ENCODE measurements at places on chromosomes 7 and 10.

GRCh38 chr7:43559171-43559945, 23.6 kb upstream of the STK17A start:
- DNase-seq: no peak

GRCh38 chr7:28990200-28990960, 32.2 kb upstream of the TRIL start:
- no peak for DNase-seq

- DNase-seq: no peak
Observed at GRCh38 chr10:123492016-123492415, 174.1 kb upstream of the GPR26 start.

DNA sequence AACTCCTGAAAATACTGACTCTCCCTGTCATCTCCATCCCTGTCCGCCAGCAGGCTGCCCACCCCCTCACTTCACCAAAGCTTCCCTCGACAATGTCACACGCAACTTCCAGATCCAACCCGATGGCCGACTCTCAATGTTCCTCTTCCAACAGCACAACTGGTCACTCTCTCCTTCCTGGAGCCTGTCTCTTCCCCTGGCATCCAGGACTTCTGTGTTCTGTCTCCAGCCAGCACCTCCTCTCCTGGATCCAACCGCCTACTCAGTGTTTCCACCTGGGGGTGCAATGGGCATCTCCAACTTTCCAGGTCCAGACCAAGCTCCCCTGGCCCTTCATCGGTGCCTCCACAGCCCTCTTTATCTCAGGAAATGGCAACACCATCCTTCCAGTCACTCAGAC, 8.6 kb downstream of the CPA5 start:
- no peak for DNase-seq

DNA sequence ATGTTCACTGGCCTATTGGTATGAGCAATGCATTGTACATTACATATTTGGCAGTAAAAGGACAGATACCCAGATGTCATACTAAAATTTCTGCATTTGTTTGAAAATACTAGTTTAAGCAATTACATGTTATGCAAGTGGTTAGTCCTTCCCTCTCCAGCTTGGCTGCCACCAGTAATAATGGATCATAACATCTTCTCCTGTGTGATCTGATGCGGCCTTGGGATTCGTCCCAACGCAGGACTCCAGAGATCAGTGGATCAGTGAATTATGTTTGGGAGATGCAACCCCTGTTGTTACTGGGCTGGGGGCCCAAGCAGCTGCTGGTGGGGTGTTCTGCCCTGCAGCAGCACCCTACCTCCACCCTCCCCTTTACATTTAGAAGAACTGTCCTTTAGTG, 11.2 kb upstream of the PDK4 start:
- DNase-seq: no peak

GRCh38 chr10:125548878-125549277, 134.1 kb downstream of the TEX36 start:
- no peak for DNase-seq

DNA sequence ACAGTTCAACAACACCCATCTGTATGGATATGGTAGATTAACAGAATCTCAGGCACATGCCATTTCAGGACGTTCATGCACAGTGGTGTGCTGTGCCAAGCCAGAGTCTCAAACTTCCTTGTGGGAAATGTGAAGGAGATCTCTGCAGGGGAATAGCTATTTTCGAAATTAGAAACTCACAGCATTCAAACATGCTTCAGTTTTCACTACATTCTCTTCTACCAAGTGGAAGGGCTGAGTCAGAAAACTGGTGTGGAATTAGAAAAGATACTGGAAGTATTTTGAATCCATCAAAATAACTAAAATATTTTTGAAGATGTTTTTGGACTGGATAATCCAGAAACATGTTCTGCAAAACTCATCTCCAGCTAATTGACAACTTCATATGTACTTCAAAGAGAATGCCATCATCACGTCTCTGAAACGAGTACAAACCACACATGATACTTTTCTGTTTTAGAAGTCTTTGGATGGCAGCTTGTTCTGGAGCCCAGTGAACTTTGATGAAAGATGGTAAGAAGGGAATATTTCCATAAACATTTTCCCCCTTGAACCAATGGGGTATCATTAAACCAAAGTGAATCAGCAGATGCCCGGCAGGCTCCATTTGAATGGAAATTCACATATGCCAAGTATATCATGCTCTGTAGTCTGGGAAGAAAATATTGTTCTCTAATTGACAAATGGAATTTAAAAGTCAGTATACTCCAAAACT, 616.3 kb upstream of the IGFBP3 start:
- DNase-seq: no peak

DNA sequence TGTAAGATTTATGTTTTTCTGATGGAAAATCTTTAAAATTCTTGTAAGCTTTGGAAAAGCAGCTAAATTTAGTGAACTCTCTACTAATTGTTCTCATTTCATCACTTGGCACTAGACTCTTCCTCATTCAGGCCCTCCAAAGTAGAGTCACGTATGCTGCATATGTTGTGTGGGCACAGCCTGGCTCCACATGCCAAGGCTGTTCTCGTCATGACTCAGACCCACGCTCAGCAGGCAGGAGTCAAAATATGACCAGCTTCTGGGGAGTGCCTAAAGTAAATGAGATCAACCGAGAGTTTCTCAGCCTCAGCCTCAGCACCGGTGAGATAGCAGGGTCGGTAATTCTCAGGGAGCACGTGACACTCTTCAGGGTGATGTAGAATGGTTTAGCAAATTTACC, 1672.9 kb downstream of the REEP3 start:
- no peak for DNase-seq

GRCh38 chr10:101020427-101021075, 10.4 kb downstream of the PDZD7 start:
- DNase-seq: no peak

GRCh38 chr10:33520223-33520622, 185.8 kb upstream of the NRP1 start:
- DNase-seq: no peak

- DNase-seq: no peak
Observed at GRCh38 chr10:48768144-48768766, 83.6 kb downstream of the WDFY4 start.

DNA sequence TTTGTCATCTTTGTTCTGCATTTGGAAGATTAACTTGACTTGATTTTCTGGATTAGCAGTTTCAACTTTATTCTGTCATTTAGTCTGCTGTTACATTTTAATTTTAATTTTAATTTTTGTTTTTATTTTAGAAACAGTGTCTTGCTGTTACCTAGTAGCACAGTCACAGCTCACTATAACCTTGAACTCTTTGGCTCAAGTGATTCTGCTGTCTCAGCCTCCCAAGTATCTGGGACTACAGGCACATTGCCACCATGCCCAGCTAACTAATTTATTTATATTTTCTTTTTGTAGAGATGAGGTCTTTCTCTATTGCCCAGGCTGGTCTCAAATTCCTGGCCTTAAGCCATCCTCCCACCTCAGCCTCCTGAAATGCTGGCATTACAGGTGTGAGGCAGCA, 35.3 kb downstream of the PALS2 start:
- no peak for DNase-seq

GRCh38 chr7:45586542-45587520, 12.7 kb downstream of the ADCY1 start:
- no peak for DNase-seq

GRCh38 chr7:38855867-38856266, 53.1 kb downstream of the VPS41 start:
- no peak for DNase-seq

DNA sequence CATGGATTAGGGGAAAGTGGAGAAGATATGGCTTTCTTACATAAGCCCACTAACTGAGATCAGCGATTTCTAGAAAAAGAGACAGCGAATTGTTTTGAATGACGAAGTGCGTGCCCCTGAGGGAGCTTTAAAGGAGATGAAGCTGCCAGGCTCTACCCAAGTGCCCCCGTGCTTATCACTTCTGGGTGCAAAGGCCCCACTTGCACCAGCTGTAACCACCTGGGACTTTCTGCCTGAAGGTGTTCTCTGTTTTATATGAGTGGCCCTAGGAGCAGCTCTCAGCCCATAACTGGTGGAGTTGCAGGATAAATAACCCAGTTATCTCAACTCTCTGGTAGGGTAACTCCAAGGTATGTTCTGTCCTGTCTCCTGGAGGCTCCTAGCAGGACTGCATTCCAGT, 20.4 kb upstream of the CARD11 start:
- no peak for DNase-seq

GRCh38 chr7:45033931-45034290, 33.9 kb downstream of the CCM2 start:
- DNase-seq: no peak

DNA sequence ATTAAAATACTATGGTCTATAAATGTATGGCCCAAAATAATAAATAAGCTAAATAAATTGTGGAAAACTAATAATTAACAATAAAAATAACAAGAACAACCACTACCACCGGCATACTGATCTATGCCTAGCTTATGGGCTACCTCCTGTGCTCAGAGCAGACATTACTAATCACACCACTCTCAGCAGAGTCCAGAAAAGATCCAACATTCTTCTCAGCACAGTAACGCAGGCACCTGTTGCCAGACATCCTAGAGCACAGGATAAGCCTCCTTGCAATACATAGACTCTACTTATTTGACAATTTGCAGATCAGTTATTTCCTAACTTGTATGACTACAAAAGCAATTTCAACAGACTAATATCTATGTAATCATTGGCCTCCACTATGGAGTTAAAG, 137.1 kb upstream of the NEBL start:
- no peak for DNase-seq
